ENCODE measurements at places on chromosomes 3 and 15.

DNA sequence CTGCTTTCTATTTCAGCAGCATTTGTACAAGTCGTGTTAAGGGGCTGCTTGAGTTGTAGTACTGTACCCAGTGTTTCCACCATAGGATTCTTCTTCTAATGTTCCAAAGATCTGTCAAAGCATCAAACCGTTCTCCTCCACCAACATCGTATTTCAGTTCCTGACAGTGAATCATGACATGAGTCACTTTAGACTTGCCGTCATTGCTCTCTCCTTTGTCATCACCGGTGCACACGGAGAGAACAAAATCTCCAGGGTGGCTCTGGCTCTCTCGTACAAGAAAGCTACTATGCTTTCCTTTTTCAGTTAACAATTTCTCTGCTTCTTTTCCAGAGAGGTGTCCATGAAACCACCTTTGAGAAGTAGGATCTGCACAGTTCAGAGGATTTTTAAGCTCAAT is 270.9 kb upstream of the CCDC54 start:
- no peak for DNase-seq

DNA sequence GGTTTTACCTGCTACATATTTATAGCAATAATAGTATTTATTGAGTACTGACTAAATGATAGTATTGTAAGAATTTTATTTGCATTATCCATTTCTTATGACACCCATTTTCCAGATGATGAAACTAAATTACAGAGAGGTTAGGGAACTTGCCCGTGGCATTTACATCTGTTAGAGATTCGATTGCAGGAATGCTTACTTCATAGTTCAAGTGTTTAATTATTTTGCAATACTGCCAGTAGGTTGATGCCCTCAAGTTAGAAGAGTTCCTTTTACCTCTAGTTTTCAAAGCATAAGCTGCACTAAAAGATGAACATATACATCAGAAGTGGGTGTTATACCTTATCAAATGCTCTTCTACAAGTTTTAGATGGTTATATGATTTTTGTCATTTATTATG is 362.8 kb upstream of the RGMA start:
- no peak for DNase-seq

DNA sequence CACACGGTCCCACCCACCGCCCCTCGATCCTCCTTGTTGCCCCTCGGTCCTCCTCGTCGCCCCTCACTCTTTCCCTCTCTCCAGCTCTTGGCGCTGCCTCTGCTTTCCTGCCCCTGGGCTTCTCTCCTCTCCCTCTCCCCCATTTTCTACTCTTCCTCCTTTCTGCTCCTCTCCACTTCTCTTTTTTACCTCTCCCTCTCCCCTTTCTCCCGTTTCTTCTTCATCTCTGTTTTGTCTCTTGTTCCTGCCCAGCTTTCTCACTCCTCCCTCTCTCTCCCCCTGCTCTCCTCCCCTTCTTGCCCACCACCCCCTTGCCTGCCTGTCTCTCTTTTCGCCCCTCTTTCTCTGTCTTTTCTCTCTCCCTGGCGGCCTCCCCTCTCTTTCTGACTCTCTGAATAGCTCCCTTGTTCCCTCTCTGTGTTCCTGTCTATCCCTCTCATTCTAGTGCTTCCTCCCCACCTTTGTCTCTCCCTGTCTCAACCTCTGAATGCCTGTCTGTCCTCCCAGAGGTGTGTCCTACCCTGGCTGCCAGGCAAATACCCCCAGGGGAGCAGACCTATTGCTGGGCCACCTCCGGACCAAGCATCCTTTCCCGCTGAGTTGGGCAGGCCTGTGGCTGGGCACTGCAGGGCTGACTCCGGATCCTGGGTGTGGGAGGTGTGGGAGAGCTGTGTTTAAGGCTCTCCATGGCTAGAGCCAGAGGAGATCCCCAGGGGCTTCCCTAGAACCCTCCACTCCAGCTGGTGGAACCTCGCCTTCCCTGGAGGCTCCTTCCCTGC is 41.0 kb downstream of the EPHB3 start:
- no peak for DNase-seq

DNA sequence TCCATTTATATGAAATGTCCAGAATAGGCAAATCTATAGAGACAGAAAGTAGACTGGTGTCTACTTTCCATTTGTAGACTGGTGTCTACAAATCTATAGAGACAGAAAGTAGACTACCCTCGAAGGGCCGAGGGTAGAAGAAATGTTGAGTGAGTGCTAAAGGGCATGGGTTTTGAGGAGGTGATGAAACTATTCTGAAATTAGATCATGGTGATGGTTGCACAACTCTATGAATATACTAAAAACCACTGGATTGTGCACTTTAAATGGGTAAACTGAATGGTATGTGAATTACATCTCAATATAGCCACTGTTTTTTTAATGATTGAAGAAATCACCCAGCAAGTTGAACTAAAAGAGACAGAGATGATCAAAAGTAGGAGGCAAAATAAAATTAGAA is 27.9 kb downstream of the TP53BP1 start:
- no peak for DNase-seq
